HFFc6 (cell line): ENCODE measurements at places on chromosomes 6 and 20. TPM values are rescaled to one million over a fixed set of nuclear protein-coding genes. Genes with fewer than 3 reads are reported as not detected.

HSP90AB1 gene
- 847 to 1,048 TPM (median 909 TPM) in 3 replicates for total RNA-seq

DNA sequence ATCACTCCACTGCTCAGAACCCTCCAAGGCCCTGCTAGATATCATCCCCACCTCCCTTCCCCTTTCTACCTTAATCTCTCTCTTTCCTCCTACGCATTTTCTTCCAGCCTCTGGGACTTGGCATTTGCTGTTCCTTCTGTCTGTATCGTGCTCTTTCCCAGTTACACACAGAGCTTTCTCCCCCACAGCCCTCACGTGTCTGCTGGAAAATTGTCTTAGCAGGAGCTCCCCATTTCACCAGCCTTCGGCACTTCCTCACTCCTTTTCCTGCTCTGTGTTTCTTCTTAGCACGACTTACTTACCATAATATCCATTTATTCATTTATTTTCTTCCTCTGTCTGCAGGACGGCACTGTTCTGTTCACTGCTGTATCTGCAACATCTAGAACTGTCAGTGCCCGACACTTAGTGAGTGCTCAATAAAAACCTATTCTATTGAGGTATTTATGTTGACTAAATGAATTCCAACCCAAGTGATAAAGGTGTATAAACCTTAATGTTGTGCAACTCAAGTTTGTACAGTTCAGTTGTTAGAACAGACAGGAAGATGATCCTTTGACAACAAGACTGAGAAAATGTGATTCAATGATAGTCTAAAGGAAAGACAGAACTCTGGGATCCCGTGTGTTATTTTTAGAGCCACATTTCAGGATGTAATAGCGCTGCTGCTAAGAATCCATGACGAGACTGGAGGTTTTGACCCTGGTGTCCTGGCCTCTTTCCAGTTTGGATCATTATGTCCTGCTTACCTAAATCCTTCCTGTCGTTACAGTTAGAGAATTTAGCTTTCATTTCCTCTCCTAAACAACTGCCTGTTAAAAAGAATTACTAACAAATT, 170.1 kb upstream of the LAMP5 start:
- H3K4me3 ChIP-seq = peak overlapping the region; percentile 14
- no peaks in the 10 kb centered on the region; the same call in none of the 2 replicates for H3K27me3 ChIP-seq
- peaks cover 67% of the 10 kb centered on the region for H3K4me1 ChIP-seq
- peak overlapping the region; percentile 69 for H3K27ac ChIP-seq
- DNase-seq = peak; percentile 65

- peaks cover 14% of the 10 kb centered on the region for H3K4me1 ChIP-seq
- no peaks in the 10 kb centered on the region for H3K36me3 ChIP-seq
- peaks cover 25% of the 10 kb centered on the region for H3K27me3 ChIP-seq
- H3K27ac ChIP-seq = no peak overlapping the region
Measured at GRCh38 chr20:36112112-36112511, 42.4 kb upstream of the EPB41L1 start.

DNA sequence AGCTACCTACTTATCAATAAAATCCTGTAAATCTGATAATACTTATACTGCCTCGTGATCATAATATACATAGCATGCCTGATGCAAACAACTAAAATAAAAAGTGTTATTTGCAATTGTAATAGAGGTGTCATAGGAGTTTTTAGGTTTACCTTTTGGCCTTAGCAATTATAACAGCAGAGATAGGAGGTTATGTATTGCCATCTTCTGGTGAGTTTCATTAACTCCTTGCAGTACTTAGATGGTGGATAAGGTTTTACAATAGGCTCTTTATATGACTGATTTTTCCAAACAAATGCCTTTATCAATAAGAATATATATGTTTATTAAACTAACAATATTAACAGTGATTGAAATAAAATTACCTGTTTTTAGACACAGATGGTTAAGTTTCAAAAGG, 27.8 kb upstream of the MYCT1 start:
- H3K36me3 ChIP-seq = peaks cover 3% of the 10 kb centered on the region; the same call in 1 of the 2 replicates
- no peaks in the 10 kb centered on the region for H3K27me3 ChIP-seq
- no peak overlapping the region for H3K27ac ChIP-seq
- peak; percentile 34 for DNase-seq

DNA sequence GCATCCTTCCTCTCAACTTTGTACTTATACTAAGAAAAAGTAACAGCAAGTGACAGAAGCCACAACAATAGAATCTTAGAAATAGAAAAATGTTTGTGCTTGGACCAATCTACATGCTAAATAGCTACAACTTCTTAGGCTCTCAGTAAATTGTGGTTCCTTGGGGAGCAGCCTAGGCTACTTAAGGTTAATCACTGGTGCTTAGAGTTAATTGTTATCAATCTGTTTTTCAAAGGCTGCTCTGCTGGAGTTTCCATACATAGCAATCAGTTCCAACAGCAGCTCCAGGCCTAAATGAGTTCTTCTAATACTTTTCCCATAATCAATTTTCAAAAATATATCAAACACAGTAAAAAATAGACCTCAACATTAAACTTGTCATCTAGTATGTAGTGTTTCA, 571.4 kb downstream of the EPHA7 start:
- no peaks in the 10 kb centered on the region for H3K36me3 ChIP-seq
- no peak for DNase-seq
- no peaks in the 10 kb centered on the region for H3K4me1 ChIP-seq

DNA sequence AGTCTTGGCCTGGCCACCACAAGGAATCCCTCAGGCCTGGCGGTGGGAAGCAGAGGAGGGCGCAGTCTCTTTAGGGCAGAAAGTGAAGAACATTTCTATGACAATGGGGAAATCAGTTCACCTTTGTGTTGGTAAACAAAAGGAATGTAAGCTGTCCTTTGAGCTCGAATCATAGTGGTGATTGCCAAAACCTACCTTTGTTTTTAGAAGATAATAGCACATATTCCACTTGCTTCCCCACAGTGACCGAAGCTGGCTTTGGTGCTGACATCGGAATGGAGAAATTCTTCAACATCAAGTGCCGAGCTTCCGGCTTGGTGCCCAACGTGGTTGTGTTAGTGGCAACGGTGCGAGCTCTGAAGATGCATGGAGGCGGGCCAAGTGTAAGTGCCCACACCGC, 144.1 kb downstream of the MTHFD1L start:
- peaks cover 35% of the 10 kb centered on the region for H3K36me3 ChIP-seq
- H3K4me1 ChIP-seq = peaks cover 39% of the 10 kb centered on the region
- peaks cover 3% of the 10 kb centered on the region; the same call in 1 of the 2 replicates for H3K27me3 ChIP-seq
- no peak overlapping the region for H3K4me3 ChIP-seq
- no peak for DNase-seq

DNA sequence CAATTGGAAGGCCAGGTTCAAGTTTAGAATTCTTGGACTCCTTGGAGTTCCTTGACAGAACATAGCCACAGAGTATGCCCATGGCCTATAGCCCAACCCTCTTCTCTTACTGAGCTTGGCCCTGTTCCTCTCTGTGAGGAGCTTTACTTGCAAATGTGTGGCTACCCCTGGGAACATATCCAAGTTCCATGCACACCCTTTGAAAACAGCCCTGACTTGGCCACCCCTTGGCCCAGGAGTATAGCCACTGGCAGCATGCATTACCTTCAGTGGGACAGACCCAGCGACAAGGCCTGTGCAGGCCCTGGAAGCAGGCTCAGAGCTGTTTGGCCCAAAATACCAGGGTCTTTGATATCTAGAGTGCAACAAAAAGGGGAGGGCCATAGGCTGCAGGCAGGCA, 19.5 kb upstream of the MAS1 start:
- H3K27me3 ChIP-seq = peaks cover 2% of the 10 kb centered on the region
- no peak for DNase-seq
- no peaks in the 10 kb centered on the region for H3K4me1 ChIP-seq

DNA sequence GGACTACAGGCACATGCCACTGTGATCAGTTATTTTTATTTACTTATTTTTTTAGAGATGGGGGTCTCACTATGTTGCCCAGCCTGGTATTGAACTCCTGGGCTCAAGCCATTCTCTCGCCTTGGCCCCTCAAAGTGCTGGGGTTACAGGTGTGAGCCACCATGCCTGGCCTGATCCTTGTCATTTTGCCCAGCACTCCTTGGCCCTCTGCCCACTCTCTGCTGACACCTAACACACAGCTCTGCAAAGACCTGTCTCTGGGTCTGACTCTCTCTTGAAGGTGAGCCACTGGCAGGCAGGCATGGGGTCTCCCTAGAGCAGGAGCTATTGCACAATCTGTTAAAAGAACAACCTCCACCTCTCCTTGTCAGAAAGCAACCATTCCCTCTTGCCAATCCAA, 155.6 kb downstream of the ZFP64 start:
- H3K27me3 ChIP-seq = peaks cover 5% of the 10 kb centered on the region
- H3K4me1 ChIP-seq = peaks cover 24% of the 10 kb centered on the region
- DNase-seq = no peak
- H3K27ac ChIP-seq = no peak overlapping the region
- no peak overlapping the region for H3K4me3 ChIP-seq

- no peaks in the 10 kb centered on the region for H3K36me3 ChIP-seq
- H3K27ac ChIP-seq = no peak overlapping the region
- H3K27me3 ChIP-seq = peaks cover 6% of the 10 kb centered on the region
- H3K4me3 ChIP-seq = no peak overlapping the region
Measured at GRCh38 chr6:37640786-37641395, 56.8 kb downstream of the MDGA1 start.
